ENCODE measurements at places on chromosomes 5 and 9. TPM values are rescaled to one million over a fixed set of nuclear protein-coding genes. Genes with fewer than 3 reads are reported as not detected.

Gene FRRS1L
- 0.18 TPM for total RNA-seq

Gene GFI1B
- not detected for total RNA-seq

Gene GOLM1
- total RNA-seq: 72.0 TPM

Gene CDX1
- 0.65 TPM for total RNA-seq

GRCh38 chr5:96408210-96408777, 24.8 kb downstream of the PCSK1 start:
- DNase-seq: peak; percentile 93

Gene TMEM252
- not detected for total RNA-seq

Gene LCN12
- not detected for total RNA-seq

All from fibroblast of the aortic adventitia (primary cell).